Activated CD4-positive, alpha-beta T cell treated with anti-CD3 and anti-CD28 coated beads for 24 hours (primary cell): ENCODE measurements at places on chromosomes 4 and X.
A peak's percentile ranks its signal among the peaks of the same experiment; 100 is the strongest.

GRCh38 chrX:72304877-72305276 is 837 bp downstream of the CITED1 start:
- DNase-seq: no peak

DNA sequence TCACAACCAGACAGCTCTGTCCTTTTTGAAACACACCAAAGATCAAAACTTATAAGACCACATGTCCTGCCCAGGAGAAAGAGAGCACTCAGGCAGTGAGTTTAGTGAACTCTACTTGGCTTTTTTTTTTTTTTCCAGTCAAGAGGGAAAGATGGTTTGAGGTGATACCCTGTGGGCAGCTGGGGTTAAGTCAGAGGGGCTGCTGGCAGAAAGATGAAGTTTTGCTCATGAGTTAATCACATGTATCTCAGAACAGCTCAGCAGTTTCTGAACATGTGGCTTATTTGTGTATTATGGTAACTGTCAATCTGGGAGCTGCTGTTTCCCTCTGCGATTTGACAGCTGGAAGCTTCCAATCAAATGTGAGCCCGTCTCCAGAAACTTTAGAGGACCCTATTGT is 56.4 kb upstream of the MAP3K15 start:
- DNase-seq: no peak

DNA sequence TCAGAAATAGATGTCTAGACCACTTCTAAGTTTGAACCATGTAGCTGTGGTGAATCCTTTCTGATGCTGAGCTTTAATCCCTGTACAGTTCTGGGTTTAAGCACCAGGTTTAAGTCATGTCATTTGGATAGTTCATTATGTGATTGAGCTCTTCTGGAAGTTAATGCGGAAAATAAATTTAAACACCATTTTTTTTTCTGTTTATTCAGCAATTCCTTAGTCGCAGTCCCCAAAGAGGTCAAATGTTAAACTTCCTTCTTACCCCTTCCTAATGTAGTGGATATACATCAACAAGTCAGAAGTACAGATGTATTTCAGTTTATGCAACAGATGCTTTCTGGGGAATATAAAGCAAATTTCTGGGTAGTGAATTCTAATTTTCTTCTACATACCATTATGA is 52.9 kb downstream of the CNKSR2 start:
- no peak for DNase-seq

- no peak for DNase-seq
Measured at GRCh38 chr4:8303081-8303480, 33.5 kb downstream of the HTRA3 start.

DNA sequence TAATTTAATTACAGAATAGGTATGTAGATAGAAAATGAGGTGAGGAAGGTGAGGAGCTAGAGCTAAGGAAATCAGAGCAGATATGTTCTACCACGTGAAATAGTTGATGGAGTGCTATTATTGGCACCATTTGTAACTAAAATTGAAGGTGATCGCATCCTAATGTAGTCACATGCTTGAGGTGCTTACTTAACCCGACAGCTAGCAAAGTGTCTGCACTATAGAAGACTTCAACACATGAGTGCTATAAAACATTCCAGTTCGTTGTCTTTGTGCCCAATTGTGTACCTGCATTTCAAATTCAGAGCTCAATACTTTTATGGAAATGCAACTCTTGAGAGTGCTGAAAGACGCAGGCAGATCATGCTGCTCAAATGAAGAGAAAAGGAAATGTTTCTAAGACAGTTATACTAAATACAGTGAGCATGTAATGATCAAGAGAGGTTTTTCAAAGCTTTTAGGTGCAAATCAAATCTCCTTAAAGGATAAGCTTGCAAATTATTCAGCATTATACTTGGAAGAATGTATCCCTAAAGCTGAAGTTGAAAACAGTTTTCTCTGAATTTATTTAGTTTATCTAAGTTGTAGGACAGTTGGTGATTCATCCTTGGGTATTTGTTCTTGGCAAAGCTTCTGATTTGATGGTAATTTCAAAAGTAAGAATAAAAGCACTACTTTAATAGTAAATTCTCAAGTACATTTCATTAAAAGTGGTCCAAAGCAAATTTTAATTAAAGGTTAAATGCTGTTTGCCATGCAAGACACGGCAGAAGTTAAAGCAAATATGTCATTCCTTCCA is 223.9 kb upstream of the EPHA5 start:
- DNase-seq: no peak

DNA sequence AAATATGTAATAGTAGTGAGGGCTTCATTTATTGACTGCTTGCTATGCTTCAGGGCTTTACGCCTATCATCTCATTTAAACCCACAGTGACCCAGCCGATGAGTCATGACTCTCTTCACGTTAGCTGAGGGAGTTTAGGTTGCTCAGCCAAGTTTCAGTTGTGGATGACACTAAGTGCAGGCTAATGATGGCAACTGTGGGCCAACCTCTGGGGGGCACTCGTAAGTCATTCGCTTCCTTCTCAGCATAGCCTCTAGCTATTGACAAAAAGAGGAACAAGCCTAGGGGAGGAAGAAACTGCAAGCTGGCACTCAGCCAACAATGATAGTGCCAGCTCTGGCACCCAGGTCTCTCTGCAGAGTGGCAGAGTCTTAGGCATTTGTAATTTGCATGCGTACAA is 325.0 kb downstream of the ARHGAP10 start:
- DNase-seq: peak; percentile 45

DNA sequence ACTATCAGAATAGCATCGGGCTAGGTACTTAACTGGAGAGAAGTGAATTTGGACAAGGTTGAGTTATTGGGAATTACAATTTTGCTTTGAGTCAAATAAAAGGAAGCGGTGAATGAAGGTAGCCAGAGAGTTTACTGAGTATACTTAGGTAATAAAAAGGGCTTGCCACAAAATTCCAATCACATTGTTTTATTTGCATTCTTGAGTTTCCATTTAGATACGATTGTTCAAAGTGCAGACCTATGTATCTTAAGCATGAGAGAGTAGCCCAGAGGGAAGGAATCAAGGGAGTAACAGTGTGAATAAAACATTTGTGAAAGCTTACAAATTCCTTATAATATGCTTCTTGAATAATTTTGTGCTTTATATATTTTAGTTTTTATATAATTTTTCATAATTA is 102.5 kb upstream of the NDST4 start:
- DNase-seq: no peak

DNA sequence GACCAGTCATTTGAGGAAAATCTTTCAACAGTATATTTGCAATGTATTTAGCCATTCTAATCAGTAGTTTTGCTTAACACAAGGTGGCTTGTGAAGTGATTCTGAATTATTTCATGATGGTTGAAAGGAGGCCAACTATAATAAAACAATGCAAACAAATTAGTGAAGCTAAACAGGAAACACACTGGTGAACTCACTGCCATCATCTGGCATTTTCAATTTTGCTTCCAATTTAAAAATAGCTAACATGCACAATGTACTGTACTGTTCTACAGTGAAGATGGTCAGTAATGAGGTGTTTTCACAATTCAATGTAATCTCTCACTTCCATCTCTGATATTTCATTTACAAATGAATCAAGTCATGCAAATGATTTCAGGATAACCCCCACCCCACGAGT is 31.1 kb downstream of the PGRMC2 start:
- DNase-seq: no peak

DNA sequence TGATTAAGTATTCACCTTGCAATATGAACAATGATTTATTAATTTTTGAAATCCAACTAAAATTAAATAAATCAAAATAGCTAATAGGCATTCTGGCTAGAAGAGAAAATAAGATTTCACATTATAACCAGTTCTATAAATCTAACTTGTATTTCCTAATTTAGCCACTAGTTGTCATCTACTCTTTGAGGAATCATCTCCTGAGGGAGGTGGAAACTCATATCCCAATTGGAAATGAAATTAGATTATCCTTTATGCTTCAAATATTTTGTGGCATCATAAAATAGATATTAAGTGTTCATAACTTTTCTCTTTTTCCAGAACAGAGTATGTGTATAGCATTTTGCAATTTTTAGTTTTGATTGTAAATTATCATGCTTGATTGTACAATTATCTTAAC is 558.5 kb upstream of the DIAPH2 start:
- DNase-seq: no peak

DNA sequence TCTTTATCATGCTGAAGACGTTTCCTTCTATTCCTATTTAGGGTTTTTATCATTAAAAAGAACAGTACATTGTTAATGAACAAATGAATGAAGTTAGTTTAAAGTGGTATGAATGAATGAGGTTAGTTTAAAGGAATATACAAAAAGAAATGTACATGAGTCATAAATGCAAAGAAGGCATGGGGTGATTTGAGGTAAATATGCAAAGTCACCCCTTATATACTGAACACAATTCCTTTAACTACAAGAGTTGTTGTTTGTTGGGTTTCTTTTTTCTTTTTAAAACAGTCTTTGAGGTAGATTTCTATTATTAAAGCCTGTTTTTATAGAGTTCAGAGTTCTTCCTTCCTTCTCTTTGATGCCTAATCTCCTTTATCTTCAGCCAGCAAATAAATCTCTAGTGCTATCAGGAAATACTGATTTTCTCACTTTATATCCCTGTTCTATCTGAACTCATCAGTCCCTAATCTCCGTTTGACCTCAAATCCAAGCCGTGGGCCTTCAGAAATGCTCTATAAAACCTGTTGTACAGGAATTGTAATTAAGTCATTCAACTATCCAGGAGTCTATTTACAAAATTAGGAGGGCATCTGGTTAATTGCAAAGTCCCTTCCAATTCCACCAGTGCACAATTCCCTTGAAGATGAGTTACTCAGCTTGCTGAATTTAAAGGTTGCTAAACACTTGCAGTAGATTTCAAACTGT is 31.6 kb upstream of the ABCG2 start:
- no peak for DNase-seq

- peak; percentile 2 for DNase-seq
Measured at GRCh38 chr4:168877511-168878491, 132.3 kb downstream of the CBR4 start.

- DNase-seq: no peak
Measured at GRCh38 chrX:137387646-137388045, 178.3 kb upstream of the ZIC3 start.

DNA sequence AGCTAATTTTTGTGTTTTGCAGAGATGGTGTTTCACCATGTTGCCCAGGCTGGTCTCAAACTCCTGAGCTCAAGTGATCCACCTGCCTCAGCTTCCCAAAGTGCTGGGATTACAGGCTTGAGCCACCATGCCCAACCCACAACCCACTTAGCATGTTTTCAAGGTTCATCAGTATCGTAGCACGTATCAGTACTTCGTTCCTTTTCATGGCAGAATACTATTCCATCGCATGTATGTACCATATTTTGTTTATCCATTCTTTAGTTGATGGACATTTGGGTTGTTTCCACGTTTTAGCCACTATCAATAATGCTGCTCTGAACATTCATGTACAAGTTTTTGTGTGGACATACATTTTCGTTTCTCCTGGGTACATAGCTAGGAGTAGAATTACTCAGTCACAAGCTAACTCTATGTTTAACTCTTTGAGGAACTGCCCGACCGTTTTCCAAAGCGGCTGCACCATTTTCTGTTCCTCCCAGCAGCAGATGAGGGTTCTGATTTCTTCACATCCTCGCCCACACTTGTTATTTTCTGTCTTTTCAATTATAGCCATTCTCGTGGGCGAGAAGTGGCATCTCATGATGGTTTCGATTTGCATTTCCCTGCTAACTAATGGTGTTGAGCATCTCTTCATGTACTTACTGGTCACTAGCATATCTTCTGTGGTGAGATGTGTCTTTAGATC is 32.5 kb downstream of the MAN2B2 start:
- no peak for DNase-seq

- peak; percentile 24 for DNase-seq
Measured at GRCh38 chr4:25938787-25939186, 24.8 kb downstream of the SMIM20 start.

DNA sequence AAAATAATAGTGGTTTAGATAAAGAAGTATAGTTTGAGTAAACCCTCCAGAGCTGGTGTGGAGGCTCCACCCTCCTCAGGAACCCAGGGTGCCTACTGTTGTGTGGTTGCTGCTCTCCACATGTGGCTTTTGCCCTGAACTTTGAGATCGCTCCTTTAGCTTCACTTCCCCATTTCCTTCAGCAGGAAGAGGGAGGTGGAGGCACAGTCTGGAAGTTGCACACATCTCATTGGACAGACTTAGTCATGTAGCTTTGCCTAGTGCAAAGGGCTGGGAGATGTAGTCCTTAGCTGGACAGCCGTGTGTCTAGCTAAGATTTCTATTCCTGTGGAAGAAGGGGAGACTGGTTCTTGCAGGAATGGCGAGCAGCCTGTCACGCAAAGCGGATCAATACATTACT is 37.9 kb downstream of the RGS12 start:
- DNase-seq: no peak

GRCh38 chr4:6929339-6929811 is 19.7 kb downstream of the TBC1D14 start:
- no peak for DNase-seq
